ENCODE measurements at places on chromosomes 12 and 14.

GRCh38 chr12:24615967-24616411 is 332.9 kb downstream of the BCAT1 start:
- no peak for DNase-seq

- no peak for DNase-seq
These were observed 32.6 kb upstream of the PLEKHG3 start for GRCh38 chr14:64671591-64671990.

DNA sequence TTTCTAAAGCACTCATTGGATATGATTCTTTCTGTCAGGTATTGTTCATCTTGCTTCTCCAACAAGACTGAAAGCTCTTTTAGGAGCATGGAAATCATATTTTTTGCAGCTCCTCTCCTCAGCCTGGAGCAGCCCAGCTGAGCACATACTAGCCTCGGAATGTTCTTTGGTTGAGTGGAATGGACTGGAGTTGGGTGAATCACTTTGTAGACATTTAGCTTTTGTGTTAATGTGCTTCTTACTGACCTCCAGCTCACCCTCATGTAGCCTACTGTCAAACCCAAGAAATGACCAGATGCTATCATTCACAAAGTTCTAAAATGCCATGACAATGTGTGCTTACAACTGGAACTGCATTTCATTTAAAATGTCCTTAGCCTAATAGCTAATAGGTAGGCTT is 161.1 kb downstream of the NUAK1 start:
- DNase-seq = no peak

- peak; percentile 12 for DNase-seq
These were observed 382.6 kb upstream of the DCN start for GRCh38 chr12:91565246-91565645.

DNA sequence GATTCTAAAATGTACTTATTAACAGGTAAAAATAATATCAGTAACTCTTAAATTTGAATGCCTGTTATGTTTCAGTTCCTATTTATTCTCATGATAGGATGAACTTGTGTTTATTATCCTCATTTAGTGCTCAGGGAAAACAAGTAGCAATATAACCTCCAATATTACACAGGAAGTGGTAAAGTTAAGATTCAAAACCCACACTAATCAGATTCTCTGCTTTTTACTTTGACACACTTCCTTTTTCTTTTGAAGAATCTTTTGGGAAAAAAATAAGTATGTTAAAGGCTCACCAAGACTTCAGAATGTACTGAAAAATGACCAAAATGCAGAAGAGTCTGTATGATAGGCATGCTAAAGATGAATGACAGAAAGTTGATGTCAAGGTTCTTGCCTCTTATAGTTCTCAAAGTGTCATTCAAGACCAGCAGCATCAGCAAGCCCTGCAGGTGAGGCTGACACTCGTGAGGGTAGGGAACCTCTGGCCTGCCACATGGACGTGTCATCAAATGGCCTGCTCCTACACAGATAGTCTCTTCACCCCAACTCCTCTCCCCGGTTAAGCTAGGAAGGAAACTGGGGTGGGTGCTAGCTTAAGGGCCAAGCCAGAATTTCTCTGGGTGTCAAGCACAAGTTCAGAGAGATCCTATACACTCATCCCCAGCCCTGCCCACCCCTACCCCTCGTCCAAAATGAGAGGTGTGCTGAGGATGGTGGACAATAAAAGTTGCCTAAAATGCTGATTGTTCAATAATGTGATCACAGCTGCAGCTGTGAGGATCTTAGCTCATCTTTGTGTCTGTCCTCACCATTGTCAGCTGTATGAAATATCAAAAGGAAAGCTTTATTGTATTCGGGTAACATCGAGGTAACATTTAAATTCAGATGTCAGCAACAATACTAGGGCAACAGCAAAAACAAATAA is 6.3 kb downstream of the TBPL2 start:
- DNase-seq = no peak

GRCh38 chr12:25200703-25201102 is 5.7 kb downstream of the ETFRF1 start:
- DNase-seq = no peak

DNA sequence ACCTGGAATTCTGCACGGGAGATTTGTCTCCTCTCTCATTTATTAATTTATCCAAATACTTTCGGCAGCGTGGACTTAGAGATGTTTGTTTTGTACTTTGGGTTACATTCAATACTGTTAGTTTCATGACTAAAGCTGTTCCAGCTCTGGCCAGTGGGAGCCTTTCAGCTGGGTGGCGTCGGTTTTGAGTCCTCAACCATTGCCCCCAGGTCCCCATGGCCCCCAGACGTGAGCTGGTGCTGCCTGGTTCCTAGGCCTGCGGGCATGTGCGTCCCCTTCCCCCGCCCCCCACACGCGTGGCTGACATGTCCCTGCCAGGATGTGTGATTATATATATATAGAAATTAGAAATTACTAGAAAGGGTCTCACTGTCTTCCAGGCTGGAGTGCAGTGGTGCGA is 48.2 kb downstream of the KIF26A start:
- DNase-seq = no peak

DNA sequence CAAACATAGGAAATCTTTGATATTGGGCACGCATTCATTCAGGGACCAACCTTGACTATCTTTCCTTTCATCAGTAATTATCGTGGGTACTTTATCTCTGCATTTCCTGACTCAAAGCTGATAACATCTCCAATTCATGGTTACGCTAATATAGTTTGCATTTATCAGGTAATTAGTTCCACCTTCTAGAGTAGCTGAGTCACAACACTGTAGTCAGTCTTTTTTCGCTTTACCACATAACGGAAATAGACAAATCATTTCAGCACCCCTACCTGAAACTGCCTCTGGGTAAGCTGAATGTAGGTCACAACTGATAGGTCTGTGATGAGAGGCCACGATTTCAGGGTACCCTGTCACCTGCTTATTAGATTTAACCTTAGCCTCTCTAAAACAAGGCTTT is 36.7 kb upstream of the IL22 start:
- peak; percentile 16 for DNase-seq

GRCh38 chr12:100932571-100932970 is 138.0 kb downstream of the ANO4 start:
- no peak for DNase-seq

GRCh38 chr12:24822121-24822899 is 126.6 kb downstream of the BCAT1 start:
- DNase-seq = no peak

DNA sequence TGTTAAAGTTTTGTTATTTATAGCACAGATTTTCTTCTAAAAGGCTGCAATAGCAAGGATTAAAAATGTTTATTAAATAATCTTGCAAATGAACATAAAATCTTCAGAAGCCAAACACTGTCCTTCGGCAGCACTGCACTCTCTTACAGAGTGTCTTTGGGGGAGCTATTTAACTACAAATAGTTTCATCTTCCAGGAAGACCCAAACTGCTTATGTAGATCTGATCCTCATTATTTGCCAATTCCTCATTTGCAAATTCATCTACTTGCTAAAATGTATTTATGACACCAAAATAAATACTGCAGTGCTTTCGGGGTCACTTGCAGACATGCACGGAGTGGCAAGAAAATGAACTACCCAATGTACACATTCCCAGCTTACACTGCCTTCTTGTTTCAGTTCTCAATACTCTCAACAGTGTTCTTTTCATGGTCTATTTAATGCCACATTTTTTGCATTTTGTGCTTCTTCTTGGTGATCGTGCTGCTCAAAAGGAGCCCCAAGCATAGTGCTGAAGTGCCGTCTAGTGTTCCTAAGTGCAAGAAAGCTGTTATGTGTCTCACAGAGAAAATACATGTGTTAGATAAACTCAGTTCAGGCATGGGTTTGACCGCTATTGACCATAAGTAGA is 128.1 kb downstream of the PRKD1 start:
- no peak for DNase-seq

GRCh38 chr14:81855007-81855406 is 321.4 kb upstream of the SEL1L start:
- DNase-seq = no peak

GRCh38 chr12:6071589-6071988 is 52.9 kb downstream of the VWF start:
- no peak for DNase-seq

- DNase-seq = no peak
These were observed 376.0 kb upstream of the LRFN5 start for GRCh38 chr14:41230683-41231082.

DNA sequence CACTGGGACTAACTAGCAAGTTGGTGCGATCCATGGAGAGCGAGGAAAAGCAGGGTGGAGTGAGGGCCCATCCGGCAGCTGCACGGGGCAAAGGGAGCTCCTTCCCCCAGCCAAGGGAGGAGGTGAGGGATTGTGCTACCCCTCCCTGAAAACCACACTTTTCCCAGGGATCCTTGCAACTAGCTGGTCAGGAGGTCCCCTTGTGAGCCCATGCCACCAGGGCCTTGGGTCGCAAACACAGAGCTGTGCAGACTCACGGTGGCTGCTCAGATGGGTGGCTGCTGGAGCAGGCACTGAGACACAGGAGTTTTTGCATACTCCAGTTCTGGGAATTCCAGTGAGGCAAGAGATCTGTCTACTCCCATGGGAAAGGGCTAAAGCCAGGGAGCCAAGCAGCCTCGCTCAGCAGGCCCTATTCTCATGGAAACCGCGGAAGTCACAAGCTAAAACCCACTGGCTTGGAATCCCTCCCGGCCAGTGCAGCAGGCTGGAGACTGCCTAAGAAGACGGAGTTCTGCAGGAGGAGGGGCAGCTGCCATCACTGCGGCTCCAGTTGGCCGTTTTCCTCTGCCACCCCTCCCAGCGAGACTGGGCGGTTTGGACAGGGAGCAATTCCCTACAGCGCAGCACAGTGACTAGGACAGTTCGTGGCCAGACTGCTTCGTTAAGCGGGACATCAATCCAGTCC is 10.9 kb upstream of the ZNF705A start:
- DNase-seq = no peak

- DNase-seq = no peak
These were observed 2.5 kb upstream of the HOXC6 start for GRCh38 chr12:54025499-54026405.

GRCh38 chr14:33229269-33229929 is 290.7 kb downstream of the NPAS3 start:
- DNase-seq = no peak

- DNase-seq = no peak
These were observed at the start of gene TCL1A for GRCh38 chr14:95713596-95714371. TCL1A (minus strand) TSS chr14:95714125; CDS start chr14:95714066, 59 bp downstream.

DNA sequence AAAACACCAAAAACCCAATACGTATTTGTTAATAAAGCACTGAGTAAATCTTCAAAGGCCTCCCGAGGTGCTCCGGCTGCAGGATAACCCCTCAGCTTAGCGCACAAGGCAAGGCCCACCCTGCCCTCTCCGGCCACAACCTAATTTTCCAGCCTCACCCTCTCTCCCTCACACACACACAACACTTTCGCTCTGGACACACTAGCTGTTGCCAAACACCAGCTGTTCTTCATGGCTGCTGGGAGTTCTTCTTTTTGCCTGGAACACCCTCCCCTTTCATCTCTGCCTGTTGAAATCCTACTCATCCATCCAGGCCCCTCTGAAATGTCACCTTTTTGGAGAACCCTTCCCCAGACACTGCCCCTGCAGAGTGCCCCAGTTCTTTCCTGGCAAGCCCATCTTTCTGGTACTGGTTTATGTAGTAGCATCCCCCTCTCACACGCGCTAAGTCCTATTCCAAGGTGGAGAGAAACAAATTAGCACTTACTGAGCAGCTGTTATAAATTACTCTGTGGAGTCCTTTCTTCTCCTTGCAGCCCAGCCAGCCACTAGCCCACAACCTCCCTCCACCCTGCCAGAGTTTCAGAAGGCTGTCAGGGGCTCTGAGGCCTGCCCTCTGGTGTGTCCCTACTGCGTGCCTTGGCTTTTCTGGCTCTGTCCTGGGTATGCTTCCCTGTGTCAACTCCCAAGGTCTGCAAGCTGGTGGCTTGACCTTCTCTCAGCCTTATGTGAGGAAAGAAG is 805 bp upstream of the CRACR2A start:
- no peak for DNase-seq

GRCh38 chr14:64337888-64338615 is 43.9 kb upstream of the ESR2 start:
- DNase-seq = no peak

DNA sequence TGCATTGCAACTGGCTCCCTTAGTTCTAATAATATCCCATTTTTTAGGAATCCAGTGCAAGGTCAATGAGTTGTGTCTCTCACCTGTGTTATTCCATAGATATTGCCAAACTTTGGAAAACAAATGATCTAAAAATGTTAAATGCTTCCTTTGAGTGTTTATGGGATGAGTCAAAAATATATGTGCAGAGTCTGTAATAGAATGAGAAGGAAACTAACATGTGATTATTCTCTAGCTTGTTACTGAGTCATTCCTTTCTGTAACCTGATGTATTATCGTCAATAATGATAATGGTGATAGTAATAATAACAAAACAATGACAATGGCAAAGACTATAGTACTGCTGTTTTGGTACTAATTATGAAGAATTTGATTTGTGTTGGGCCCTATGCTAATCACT is 11.5 kb downstream of the ACSS3 start:
- DNase-seq = no peak

GRCh38 chr12:85805654-85806053 is 30.6 kb downstream of the RASSF9 start:
- no peak for DNase-seq

DNA sequence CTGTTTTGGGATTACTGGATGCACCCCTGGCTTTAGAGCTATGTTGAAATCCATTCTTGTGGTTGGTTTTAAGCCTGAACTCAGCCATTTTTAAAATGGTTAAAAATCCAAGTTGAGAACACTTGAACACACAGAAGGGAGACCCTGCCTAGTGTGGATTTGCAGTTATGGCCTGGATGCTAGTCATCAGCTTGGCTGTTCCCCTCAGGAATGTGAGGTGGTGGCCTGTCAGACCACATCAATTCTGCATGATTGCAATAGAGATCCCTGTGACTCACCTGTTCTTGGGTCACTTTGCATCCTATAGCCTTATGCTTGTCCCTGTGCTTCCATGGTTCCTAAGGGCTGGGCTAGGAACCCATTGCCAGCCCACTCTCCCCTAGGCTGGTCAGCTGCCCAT is 454.1 kb downstream of the ATP23 start:
- DNase-seq = no peak

GRCh38 chr12:24066865-24067264 is 117.4 kb upstream of the SOX5 start:
- DNase-seq = no peak

GRCh38 chr12:80864046-80864735 is 73.5 kb downstream of the LIN7A start:
- DNase-seq = no peak

DNA sequence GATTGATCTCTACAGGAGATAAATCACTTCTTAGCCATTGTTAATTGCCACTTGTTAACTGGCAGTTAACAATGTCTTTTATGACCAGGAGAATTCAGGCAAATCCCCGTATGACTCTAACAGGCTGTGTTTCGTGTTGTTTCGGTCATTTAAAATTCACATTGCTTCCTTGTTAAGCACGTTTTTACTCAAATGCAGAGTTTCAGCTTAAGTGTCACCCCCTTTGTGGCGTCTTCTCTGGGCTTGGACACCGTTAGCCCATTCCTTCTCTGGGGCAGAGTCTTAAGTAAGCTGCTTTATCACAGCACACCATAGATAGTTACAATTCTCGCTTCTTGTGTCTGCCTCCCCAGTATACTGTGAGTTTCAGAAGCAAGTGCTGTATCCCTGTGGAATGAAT is 205.4 kb downstream of the EPS8 start:
- DNase-seq = no peak

GRCh38 chr14:103838117-103838516 is 9.3 kb downstream of the PPP1R13B start:
- no peak for DNase-seq

- no peak for DNase-seq
These were observed 929.8 kb downstream of the DIO2 start for GRCh38 chr14:79281244-79282152.
